Suppressor macrophage (primary cell): ENCODE measurements at places on chromosomes 1 and 21.

GRCh38 chr1:110292031-110292741 is 47.0 kb upstream of the RBM15 start:
- peak; percentile 35 for DNase-seq

- DNase-seq = no peak
Observed at GRCh38 chr1:245261786-245262185, 107.0 kb downstream of the KIF26B start.

DNA sequence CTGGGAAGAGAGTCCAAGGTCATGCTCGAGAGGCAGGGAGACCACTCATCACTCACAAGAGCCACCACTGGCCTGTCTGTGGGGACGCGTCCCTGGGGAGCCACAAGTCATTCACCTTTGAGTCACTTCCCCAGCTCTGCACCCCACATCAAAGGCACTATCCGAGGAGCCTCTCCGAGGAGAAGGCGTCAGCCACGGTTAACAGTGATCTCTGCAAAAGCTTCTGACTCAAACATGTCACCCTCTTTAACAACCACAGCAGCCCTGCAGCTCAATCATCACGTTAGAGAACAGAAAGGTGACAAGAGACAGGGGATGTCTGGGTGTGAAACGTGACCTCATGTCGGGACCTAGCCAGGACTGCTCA is 9.0 kb downstream of the LRRC47 start:
- DNase-seq = no peak

DNA sequence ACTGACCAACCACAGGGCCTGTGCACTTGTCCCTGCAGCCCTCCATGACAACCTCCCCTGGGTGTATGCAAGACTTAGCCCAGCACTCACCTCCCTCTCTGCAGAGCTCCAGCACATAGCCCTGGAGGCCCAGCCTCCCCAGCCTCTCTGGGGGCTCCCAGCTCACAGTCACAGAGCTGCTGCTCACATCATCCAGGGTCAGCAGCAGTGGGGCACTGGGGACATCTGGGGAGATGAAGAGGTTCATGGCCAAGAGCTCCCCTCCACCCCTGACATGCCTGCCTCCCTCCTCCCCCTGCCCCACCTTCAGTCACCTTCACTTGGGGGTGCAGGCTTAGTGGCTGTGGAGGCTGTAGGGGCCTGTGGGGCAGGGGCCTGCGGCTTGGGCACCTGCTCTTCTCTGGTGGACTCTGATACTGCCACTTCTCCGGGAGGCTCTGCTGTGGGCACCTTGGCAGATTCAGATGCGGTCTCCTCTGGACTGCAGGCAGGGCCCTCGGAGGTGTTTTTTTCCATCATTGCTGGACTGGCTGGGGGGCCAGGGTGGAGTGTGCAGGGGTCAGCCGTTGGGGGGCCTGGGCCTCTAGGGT is at the start of gene MYBPH:
MYBPH (minus strand) TSS at position 590 of the 590 bp plus-strand sequence; CDS start at position 519, 71 bp downstream.
- DNase-seq = no peak

- DNase-seq = no peak
Observed at GRCh38 chr1:184062640-184063286, 11.2 kb downstream of the TSEN15 start.

GRCh38 chr21:36684957-36685714 is 13.8 kb upstream of the SIM2 start:
- DNase-seq = no peak

DNA sequence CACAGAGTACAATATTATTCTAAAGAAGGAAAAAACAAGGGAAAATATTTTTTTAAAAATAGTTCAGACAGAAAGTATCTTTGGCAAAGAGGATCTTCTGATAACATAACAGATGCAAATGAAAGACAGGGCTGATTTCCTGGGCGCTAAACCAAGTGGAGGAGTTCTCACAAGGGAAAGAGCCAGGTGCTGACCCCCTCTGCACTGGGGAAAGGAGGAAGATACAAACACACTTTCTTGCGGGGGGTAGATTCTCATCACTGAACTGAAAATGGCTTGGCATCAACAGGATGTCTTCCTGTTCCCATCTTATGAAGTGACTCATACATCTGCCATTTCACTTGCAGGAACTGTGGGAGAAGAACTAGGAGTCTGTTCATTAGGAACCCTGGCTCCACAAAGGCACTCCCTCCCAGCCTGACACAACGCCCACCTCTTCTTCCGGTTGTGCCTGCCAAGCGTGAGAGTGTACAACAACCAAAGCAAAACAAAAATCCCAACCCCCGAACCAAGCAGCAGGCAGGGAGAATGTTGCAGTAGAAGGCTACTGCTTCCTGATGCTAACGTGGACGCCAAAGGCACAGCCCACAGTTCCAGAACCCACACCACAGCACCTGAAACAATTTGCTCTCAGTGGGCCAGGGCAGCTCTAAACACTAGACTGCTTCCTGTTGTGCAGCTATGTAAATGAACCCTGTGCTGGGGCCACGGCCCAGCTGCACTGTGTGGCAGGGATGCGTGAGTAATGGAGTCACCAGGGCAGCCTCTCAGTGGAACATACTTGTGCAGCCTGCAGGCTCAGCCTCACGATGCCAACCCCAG is 51.0 kb downstream of the GADD45A start:
- DNase-seq = peak; percentile 57

DNA sequence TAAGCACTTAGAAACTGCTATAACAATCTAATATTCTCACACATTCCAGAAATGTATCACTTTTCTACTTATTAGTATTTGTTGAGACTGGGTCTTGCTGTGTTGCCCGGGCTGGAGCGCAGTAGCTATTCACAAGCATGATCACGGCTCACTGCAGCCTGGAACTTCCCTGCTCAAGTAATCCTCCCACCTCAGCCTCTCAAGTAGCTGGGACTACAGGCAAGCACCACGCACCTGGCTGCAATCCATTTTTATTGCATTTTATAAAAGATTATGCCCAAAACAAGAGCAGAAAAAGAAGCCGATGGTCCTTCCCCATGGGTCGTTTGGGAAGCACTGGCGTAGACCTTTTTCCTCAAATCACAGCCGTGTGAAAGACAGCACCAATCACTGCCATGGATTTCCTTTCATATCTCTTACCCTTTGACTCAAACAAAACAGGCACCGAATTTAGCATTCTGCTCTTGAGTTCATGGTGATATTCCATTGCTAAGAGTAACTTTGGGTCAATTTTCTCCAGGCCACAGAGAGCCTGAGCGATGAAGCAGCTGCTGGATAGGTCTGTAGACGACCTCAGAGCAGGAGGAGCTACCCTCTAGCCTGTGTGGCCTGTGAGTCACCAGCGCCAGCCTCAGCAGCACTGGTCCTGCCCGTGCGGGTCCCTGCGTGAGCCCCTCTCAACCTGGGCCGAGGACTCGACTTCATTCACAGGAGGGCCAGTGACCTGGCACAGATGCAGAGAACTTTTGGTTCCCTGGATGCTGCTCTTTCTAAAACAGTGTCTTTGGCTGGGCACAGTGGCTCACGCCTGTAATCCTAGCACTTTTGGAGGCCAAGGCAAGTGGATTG is 80.8 kb downstream of the PIK3CD start:
- DNase-seq = no peak

DNA sequence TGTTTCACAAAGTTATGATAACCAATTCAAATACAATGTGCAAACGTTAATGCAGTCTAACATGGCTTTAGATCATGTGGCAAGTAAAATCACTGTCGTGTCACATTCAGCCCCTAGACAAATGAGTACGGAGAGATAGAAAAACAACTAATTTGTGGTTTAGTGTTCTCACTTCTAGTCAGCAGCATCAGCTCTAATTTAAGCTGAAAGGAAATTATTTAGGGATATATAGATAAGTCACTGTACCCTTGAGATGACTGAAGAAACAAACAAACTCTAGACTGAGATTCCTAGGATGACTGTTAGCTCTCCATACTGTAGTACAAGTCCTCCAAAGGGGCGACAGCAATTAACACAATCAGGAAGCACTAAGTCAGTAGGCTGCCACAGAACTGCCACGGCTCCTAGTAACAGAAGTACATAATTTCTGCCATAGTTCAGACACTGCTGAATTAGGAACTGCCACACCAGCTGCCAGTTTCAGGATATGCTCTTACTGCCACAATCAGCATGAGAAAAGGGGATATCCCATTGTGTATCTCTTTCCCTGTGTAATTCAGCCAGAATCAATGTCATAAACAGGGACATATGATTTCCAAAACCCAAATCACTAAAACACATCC is 150.4 kb upstream of the NEGR1 start:
- peak; percentile 13 for DNase-seq

DNA sequence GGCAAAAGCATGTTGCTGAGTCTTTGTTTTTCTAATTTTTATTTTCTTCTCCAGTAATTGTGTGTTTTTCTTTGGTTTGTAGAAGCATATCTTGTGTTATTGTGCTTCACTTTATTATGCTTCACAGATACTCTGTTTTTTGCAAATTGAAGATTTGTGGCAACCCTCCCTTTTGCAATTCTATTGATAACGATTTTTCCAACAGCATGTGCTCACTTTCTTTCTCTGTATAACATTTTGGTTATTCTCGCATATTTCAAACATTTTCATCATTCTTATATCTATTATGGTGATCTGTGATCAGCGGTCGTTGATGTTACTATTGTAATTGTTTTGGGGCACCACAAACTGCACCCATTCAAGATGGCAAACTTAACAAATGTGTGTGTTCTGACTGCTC is 3.8 kb upstream of the ANGEL2 start:
- no peak for DNase-seq
